Stimulated activated memory B cell treated with anti-CD40 and anti-IgM and Interleukin-4, amounts not matched to agents 10 μg/mL and 1 μg/mL and 100 μg/mL, for 72 hours (primary cell): ENCODE measurements at places on chromosomes 13 and 19.

- ATAC-seq = no peak
Measured at GRCh38 chr13:42996584-42996983, 4.5 kb upstream of the EPSTI1 start.

DNA sequence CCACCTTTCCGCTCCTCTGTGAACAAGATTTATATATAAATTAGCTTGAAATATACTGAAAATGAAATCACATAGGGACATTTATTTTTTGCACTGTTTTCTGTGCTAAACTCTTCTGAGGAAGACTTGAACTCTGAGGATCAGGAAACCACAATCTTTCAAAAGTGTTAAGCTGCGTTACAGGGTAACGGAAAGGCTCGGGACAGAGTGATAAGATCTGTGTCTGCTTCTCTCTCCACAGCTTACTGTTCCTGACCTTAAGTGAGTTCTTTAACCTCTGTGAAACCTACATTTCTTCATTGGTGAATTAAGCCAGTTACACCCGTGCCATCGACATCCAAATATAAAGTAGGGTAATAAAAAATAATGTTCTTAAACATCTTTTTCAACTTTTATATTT lies 38.9 kb downstream of the DACH1 start:
- ATAC-seq = no peak

GRCh38 chr19:58033741-58034476 lies at the start of gene ZSCAN1:
TSS of gene ZSCAN1 (plus strand) at chr19:58034025. CDS start at chr19:58037837, 3,812 bp downstream.
- peak; percentile 67 for ATAC-seq

GRCh38 chr19:4456476-4456842 lies 1.1 kb downstream of the UBXN6 start:
- ATAC-seq = no peak

GRCh38 chr13:60627071-60627686 lies 230.2 kb downstream of the TDRD3 start:
- no peak for ATAC-seq

DNA sequence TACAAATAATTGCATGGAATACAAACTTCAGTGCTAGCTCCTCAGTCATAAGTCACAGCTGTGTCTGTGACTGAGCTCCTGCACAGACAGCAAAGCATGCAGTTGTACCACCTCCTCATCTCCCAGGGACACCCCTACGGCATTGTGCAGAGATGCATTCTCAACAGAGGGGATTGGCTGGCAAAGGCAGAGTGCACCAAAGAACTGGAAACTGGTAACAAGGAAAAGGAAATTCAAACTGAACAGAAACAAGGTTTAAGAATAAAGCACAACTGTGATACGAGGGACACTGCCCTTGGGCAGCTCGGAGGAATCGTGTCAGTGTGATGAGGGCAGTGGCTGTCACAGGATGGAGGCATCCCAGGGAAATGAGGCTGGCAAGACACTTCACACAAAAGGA lies 126.1 kb upstream of the SOX1 start:
- ATAC-seq = no peak

DNA sequence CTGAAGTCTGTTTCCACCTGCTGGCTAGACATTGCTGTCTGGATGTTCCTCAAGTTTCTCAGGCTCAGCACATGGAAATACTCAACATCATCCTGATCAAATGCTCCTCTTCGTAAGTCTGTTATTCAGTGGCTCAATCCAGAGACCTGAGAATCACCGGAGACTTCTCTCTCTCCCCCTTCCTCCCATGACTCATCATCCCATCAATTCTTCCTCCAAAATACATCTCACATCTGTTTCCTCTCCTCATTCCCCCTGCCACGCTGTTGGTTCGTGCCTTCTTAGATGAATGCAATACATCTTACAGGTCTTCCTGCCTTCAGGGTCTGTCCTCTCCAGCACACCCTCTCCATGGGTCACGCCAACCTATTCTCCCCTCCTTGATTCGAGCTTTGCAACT lies 7.4 kb upstream of the RXFP2 start:
- ATAC-seq = no peak

DNA sequence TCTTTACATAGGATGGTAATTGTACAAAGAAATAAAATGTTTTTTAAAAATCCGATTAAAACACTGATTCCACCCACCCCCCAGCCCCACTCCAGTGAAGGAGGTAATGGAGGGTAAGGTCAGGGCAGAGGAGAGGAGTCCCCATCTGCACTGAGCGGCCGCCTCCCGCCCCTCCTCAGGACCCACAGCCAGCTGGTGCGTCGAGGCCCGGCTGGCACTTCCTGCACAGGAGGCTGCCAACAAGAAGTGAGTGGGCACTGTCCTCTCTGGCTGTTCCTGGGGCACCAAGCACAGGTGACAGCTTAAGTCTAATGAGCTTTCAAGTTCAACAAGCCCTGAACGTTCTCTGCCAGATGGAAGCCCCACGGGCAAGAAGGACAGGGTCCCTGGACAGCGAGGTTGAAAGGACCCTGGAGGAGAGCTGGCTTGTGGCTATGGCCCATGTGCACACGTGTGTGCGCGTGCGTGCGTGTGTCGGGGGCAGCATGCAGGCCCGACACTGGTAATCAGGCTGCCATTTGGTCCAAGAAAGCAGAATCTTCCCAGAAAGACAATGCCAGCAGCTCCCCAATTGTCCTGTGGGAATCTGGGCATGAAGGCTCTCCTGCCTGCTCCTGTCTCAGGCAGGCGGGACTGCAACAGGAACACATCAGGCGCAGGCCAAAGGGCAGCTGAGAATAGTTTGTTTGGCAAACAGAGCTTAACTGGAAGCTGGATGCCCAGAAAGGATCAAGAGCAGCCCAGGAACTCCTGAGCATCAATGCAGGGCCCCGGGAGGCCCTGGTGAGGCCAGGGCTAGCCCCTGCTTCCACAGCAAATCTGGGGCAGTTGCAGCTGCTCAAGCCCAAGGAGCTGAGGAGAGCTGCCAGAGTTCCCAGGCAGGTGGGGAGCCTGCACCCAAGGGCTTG lies 15.1 kb upstream of the EPHX3 start:
- ATAC-seq = no peak

- ATAC-seq = no peak
Measured at GRCh38 chr13:46059405-46059804, 6.9 kb upstream of the ZC3H13 start.

GRCh38 chr19:39296055-39296645 lies at the start of gene IFNL1:
TSS of gene IFNL1 (plus strand) at chr19:39296407. CDS start at chr19:39296422, 15 bp downstream.
- ATAC-seq = no peak

DNA sequence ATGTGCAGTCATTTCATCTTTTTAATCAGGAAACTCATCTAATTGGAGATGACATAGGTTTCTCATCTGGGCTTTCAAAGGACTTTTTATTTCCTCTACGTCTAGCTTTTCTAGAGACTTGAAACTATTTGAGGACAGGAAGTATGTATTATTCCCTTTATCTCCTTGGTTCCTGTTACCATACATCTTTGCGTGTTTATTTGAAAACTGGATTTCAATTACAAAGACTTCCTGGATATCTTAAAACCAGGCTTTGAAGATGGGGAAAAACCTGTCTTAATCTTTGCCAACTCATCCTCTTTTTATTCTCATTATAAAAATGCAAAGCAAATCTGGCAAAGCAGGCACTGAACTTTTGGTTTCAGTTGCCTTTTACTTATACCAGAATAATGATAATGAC lies 130.5 kb downstream of the LMO7 start:
- ATAC-seq = no peak

DNA sequence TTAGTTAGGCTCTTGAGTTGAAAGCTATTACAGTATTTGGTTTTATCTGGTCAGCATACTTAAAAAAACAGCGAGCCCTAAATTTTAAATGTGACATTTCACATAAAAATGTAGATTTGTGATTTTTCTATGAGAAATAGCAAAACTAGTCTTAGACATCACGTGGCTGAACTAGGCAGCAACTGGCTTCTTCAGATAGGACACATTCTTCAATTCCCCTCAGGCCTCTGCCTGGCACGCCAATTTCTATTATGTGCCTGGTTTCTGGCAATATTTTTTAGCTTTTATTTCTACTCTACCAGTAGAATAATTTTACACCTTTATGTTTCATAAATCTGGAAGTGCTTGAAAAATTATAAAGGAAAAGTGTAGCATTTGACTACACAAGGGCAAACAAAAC lies 433.7 kb downstream of the DIAPH3 start:
- ATAC-seq = no peak

GRCh38 chr19:46746281-46747057 lies at the start of gene STRN4:
TSS of gene STRN4 (minus strand) at chr19:46746450. CDS start at chr19:46746430, 20 bp downstream.
- ATAC-seq = peak; percentile 80

DNA sequence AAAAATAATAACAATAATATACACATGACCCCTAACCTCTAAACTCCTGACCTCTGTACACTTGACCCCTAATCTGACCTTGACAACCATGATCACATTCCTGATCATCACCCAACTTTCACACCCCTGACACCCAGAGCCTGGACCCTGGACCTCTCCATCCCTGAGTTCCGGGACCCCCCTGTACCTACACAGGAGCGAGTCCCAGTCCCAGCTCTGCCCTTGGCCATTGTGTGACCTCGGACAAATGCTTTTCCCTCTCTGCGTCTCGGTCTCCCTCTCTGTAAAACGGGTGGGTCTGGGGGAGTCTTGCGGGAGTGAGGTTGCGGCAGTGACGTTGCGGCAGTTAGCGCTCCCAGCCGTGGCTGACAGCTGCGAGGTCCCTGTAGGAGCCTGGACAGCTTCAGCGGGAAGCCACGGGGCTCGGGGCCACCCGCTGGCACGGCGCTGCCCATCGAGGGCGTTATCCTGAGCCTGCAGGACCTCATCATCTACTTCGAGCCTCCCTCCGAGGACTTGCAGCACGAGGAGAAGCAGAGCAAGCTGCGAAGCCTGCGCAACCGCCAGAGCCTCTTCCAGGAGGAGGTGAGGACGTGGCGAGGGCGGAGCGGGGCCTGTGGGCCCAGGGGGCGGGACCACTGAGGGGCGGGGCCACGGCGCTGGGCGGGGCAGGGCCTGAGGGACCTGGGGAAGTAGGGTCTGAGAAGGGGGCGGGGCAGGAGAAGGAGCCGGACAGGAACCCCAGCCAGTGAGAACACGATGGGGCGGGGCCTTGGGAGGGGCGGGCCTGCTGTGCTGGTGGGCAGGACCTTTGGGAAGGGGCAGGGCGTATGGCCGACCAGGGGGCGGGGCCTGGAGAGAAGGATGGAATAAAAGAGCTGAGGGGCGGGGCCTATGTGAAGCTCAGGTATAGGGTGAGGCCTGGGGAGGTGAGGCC lies 19.2 kb downstream of the RYR1 start:
- ATAC-seq = peak; percentile 58

DNA sequence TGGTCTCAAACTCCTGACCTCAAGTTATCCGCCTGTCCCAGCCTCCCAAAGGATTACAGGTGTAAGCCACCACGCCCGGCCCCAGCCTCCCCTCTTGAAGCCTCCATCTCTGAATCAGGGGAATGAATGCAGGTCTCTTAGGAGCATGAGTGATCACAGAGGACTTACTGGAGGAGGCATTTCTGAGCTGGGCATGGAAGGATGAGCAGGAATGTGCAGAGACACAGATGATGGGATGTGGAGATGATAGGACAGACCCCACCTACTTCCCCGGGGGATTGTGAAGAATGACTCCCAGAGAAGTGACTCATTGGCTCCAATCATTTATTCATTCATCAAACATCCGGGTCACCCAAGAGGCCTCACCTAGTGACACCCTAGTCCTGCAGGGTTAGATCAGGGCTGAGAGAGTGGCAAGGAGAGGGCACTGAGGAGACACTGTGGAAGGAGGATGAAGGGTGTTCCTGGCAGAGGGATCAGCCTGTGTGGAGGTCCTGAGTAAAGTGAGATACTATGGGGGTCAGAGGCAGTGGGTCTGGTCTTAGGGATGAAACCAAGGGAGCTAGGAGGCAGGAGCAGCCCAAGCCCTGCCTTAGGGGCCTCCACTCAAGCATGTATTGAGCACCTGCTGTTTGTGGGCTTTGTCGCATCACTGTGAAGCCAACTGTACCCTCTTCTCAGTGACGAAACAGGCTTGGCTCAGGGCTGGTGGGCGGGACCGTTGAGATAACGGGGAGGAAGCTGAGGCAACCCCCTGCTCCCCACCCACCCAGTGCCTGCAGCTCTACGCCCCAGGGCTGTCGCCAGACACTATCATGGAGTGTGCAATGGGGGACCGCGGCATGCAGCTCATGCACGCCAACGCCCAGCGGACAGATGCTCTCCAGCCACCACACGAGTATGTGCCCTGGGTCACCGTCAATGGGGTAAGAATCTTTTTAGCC lies 3.0 kb downstream of the IFI30 start:
- ATAC-seq = no peak

DNA sequence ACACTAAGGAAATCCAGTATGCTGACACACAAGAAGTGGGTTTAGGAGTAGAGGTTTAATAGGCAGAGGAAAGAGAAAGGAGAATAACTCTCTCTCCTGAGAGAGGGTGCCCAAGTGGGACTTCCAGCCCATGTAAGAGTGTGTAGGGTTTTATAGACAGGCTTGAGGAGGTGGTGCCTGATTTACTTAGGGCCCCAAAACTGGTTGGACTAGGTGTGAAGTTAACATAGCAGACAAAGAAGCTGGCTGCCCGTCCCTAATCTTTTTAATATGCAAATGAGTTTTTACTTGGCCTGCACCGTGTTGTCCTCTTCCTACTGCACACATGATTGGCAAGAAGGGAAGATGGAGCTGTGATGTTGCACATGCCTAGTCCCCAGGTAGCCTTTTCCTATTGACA lies 752.5 kb upstream of the SLITRK5 start:
- ATAC-seq = no peak

DNA sequence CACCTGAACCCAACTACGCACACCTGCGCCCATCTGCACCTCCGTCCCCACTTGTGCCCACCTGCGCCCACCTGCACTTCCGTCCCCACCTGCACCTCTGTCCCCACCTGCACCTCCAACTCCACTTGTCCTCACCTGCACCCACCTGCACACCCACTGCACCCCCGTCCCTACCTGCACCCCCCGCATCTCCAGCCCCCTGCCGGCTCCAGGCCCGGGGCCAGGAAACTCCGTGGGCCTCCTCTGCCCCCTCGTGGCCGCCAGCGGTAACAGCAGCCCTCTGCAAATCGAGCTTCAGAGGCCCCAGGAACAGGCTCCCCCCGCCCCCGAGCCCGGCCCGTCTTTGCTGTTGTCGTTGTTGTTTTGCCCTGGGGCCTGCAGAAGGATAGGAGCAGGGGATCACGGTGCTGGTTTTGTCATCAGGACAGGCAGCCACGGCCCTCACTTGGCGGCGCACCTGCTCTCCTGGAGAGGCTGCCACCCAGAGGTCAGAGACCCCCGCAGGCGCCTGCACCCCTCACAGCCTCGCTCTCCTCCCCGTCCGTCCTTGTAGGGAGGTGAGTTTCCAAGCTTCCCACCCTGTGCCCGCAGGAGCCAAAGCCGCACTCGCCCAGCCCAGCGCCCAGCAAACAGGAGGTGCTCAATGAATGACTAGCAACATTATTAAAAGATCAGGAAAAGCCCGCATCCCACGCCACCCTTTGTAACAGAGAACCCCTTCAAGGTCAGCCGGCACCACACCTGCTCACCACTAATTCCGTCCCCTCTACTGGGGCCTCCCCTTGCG lies 65.4 kb downstream of the GNG7 start:
- ATAC-seq = peak; percentile 68

DNA sequence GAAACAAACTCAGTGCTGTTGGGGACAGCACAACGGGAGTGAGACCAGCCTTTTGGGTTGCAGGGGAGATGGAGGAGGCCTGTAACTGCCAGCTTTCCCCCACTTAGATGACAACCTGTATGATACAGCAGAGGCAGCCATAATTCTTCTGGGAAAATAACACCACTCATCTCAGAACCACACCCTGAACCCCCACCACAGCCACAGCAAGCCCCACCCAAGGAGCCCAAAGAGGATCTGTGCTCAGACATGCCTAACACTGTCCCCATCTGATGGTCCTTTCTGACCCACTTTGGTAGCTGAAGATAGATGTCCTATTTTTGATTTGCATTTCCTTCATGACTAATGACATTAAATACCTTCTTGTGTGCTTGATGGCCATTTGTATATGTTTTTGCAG lies 15.4 kb downstream of the LGALS13 start:
- ATAC-seq = no peak

GRCh38 chr19:46925548-46925950 lies 64.8 kb downstream of the ARHGAP35 start:
- no peak for ATAC-seq

- ATAC-seq = no peak
Measured at GRCh38 chr13:33188093-33188882, 97.3 kb downstream of the STARD13 start.
